AG08396 (cell line): ENCODE measurements at places on chromosomes 11 and 22.
A peak's percentile ranks its signal among the peaks of the same experiment; 100 is the strongest.

DNA sequence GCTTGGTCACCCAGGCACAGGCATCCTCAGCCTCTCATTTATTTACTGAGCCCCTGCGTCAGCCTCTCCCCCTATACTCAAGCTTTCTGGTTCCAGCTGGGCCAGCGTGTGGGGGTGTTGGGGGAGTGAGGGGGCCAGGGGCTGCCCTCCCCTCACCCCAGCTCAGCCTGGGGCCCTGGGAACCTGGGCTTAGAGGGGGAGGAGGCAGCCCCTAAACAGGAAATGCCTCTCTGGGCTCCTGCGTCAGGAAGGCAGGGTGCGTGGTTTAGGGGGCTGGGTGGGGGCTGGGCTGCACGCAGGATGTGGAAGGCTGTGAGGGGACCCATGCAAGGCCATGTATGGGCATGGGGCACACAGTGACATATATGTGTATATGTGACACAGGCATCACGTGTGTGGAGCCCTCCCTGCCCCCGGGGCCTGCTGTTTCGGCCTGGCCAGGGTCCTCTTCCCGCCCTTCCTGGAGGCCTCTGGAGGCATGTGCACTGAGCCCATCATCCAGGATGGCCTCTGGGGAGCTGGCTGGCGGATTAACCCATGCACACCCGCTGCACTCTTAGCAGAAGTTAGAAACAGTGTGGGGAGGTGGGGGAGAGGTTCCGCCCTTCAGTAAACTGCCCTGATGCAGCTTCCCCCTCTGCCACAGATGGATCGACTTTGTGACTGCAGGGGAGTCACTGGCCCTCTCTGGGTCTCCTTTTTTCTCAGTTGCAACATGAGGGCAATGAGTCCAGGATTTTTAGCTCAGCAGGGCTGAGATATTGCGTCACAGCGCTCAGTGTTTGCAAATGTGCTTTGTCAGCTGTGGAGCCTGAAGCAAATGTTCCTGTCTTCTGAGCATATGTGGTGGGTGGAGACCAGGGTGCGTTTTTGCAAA, 1.1 kb upstream of the CD248 start:
- no peak for DNase-seq

DNA sequence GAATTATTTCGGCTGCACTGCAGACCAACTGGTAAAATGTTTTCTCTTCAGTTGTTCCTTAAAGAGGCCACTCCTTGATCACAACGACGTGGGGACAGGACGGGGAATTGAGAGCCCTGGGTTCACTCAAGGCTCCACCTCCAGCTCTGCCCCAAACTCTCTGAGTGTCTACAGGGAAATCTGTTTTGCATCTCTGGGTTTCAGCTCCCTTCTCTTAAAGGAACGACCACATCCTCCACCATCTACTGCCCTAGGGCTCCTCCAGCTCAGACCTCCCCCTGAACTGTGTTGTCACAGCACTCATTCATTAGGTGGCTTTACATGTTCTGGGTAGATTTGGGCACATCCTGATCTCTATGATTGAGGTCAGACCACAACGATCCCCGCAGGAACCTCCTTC, 5.1 kb upstream of the PPFIA1 start:
- no peak for DNase-seq

GRCh38 chr11:86241956-86242535, 2.5 kb upstream of the EED start:
- no peak for DNase-seq

DNA sequence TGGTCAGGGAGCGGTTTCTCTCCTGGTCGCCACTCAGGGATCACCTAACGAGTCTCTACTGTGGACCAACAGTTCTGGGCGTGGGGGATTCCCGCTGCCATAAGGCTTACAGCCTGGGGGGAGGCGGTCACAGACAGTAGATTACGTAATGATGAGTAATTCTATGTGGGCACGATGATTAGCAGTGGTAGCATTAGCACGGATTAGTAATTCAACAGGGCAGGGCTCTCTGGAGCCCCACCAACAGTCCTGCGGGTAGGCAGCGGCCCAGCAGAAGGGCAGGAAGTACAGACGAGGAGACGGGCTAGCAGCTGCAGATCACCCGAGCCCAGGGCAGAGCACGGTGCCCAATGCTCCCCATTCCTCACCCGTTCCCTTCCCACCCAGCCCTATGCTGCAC, 3.6 kb downstream of the SHISAL1 start:
- peak; percentile 92 for DNase-seq

GRCh38 chr22:47304191-47304831, 541.9 kb downstream of the TBC1D22A start:
- no peak for DNase-seq

DNA sequence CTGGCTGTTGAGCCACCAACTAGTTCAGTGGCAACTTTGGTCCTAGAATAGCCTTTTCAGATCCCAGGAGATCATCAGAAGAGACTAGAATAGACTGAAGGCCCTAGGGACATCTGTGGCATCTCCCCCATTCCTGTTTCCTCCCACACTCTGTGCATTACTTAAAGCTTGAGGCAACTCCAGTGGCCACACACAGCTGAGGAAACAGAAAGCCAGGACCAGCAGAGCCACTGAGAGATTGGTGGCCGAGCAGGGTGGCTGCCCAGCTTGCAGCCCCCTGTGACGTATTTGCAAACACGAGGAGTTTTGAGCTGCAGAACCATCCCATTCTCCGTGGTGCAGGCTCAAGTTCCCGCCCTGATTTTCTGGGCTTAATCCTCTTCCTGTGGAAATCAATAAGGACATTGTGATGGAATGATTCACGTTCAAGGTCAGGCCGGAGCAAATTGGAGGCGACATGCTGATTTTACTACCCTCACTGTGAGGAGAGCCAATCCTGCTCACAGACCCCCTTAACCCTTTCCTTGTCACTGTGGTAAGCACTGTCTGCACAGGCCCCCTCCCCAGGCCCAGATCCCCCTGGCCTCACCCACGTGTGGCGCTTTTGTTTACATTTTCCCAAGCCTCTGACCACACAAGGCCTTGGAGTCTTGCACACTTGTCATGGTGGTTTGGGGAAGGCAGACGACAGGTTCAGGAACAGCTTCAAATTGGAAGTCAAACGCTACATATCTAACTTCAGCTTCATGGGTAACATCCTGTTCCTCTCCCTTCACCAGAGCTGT, 69.1 kb upstream of the MYOD1 start:
- DNase-seq, result no peak

DNA sequence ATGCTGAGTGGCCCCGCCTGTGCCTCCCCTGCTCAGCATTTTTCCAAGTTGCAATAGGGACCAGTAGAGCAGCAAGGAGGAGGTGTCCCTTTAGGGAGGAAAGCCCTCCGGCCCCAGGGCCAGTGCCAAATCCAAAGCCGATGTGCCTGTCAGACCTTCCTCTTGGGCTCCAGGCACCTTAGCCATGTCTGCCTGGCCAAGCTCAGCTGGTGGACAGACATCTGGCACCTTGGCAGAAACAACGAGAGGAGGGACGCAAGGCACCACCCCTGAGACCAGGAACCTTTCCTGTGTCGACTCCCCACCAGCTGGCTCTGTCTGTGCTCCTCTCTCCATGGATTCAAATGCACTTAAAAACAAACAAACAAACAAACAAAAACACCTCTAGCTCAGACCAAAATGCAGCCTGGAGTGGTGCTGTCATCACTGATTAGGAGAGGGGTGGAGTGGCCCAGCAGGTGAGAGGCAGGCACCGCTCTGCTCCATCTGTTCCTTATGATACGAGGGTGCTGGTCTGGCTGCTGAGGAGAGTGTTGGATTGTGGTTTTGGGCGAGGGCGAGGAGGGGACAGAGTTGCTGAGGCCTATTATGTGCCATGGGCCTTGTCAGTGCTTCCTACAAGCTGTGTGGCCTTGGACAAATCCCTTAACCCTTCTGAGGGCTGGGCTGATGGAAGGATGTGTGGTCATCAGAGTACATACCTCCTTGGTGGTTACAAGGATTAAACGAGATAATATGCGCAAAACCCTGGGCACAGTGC, 46.2 kb downstream of the TP53I11 start:
- no peak for DNase-seq

DNA sequence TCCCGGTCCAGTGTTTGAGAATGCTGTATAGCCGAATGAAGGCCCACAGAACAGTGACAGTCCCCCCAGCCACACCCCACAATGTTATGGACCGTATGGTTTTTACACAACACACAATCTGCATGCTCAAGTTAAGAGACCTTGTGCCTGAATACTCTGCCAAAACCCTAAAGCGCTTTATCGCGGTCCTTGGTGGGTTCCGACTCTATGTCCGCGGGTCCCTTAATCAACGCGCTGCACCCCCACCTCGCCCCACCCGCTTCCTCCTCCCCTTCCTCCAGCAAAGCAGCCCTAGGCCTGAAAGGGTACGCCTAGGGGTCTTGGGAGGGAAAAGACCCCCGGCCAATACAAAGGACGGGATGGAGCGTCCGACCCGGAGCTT, 442 bp downstream of the COPB1 start:
- DNase-seq, result peak; percentile 22

DNA sequence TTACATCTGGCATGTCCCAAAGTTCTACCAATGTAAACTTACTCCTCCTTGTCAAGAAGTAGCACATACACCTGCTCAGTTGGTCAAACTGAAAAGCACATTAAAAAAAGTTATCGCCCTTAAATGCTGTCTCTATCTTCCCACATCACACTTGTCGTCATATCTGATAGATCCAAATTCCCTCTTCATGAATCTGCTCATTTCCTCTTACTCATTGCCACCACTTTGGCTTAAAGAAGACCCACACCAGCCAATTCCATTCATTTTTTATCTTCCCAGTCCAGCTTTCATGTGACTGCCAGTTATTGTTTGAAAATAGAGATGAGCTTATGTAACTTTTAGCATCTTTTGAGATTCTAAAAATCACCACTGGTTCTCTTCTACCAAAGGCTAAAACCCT, 305.9 kb upstream of the MTNR1B start:
- no peak for DNase-seq
